GM23248 (cell line): ENCODE measurements at places on chromosomes 4 and X.

DNA sequence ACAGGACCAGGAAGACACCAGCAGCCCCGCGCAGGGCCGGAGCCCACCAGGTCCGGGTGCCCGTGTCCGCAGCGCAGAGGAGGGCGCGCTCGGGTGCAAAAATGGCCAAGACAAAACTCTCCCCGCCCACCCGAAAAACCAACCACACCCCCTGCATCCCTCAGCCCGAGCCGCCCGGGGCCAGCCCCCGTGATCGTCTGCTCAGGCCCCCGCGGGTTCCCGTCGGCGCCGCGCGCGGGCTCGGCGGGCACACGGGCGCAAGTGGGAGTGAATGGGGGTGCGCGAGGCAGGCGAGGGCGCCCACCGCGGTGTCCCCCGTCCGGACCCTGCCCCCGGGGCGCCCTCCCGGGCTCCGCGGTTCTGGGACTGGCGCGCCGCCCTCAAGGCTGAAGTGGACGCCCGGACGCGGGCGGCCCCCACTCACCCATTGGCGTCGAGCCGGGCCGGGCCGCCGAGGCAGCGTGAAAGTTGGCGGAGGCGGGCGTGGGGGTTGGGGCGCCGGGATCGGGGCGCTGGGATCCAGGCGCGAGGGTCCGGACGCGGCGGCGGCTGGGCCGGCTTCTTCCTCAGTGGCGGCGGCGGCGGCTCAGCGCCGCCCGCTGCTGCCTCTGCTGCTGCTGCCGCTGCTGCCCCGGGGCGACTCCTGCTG, 393 bp downstream of the SH3KBP1 start:
- peak overlapping the region; percentile 35; the same call in 1 of the 2 replicates for H3K27ac ChIP-seq
- DNase-seq = peak; percentile 60
- no peaks in the 10 kb centered on the region for H3K36me3 ChIP-seq
- peak overlapping the region; percentile 77 for H3K4me3 ChIP-seq

DNA sequence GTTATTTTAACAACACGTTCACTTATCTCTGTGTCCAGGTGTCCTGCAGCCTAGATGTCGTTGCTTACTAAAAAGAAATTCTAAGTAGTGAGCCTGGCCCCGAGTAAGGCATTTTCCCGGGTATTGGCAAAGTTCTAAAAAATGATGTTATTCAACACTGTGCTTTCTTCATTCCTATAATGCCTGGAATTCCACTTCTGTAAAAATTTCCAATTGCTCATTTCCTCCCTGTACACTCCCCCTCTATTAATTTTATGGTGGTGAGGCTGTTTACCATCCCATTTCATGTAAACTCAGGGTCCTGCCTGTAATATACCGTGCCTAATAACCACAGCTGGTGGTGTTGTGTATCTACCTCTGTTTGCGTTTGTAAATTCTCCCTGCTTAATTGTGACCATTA, 14.2 kb downstream of the BST1 start:
- H3K36me3 ChIP-seq = no peaks in the 10 kb centered on the region
- peak overlapping the region; percentile 41; the same call in 1 of the 2 replicates for H3K27ac ChIP-seq
- H3K4me3 ChIP-seq = 0 out of 2 replicates have a peak overlapping the region, but pooled peaks have one; percentile 30
- H3K4me1 ChIP-seq = peaks cover 41% of the 10 kb centered on the region

GRCh38 chrX:117376460-117376859, 740.1 kb downstream of the KLHL13 start:
- H3K27me3 ChIP-seq = no peaks in the 10 kb centered on the region
- no peak overlapping the region for H3K27ac ChIP-seq
- H3K4me3 ChIP-seq = no peak overlapping the region
- no peaks in the 10 kb centered on the region for H3K36me3 ChIP-seq

DNA sequence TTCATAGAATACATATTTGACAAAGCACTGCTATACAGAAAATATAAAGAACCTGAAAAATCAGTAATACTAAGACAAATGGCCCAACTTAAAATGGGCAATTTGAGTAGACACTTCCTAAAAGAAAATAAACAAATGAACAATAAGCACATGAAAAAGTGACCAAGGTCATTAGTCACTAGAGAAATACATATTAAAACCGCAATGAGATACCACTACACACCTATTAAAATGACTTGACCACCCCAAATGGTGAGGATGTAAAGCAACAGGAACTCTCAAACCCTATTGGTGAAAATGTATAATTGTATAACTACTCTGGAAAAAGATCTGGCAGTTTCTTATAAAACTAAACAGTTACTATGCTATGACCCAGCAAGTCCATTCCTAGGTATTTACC, 34.0 kb upstream of the USP9X start:
- H3K27ac ChIP-seq = no peak overlapping the region
- H3K36me3 ChIP-seq = no peaks in the 10 kb centered on the region
- H3K4me1 ChIP-seq = no peaks in the 10 kb centered on the region
